ENCODE measurements at places on chromosomes 3 and 15. TPM values are rescaled to one million over a fixed set of nuclear protein-coding genes. Genes with fewer than 3 reads are reported as not detected.

GRCh38 chr3:55755516-55756205, 268.6 kb upstream of the WNT5A start:
- no peak overlapping the region for H3K4me3 ChIP-seq
- H3K4me1 ChIP-seq: peaks cover 13% of the 10 kb centered on the region
- no peak for DNase-seq
- no peak overlapping the region for H3K27ac ChIP-seq

Gene GNAT1
- not detected for total RNA-seq

- no peaks in the 10 kb centered on the region for H3K36me3 ChIP-seq
- H3K27me3 ChIP-seq: no peaks in the 10 kb centered on the region
- no peak overlapping the region for H3K4me3 ChIP-seq
Observed at GRCh38 chr3:6179761-6180160, 681.2 kb upstream of the GRM7 start.

GRCh38 chr3:30847592-30847991, 46.9 kb downstream of the GADL1 start:
- no peaks in the 10 kb centered on the region for H3K27me3 ChIP-seq
- H3K4me1 ChIP-seq: no peaks in the 10 kb centered on the region
- no peak overlapping the region for H3K27ac ChIP-seq
- H3K4me3 ChIP-seq: no peak overlapping the region
- H3K36me3 ChIP-seq: no peaks in the 10 kb centered on the region

Gene CCDC50
- 59.3 TPM for total RNA-seq

- no peaks in the 10 kb centered on the region for H3K27me3 ChIP-seq
- H3K4me3 ChIP-seq: no peak overlapping the region
- H3K4me1 ChIP-seq: no peaks in the 10 kb centered on the region
- H3K36me3 ChIP-seq: peaks cover 10% of the 10 kb centered on the region
- H3K27ac ChIP-seq: no peak overlapping the region
- DNase-seq: no peak
Observed at GRCh38 chr3:94127115-94127514, 64.3 kb downstream of the NSUN3 start.

GRCh38 chr3:180466401-180467011, 135.5 kb upstream of the TTC14 start:
- H3K4me1 ChIP-seq: no peaks in the 10 kb centered on the region
- H3K36me3 ChIP-seq: no peaks in the 10 kb centered on the region
- no peak overlapping the region for H3K4me3 ChIP-seq
- no peaks in the 10 kb centered on the region for H3K27me3 ChIP-seq
- H3K27ac ChIP-seq: no peak overlapping the region

Gene HGD
- 1.8 TPM for total RNA-seq

Gene DYNLT2B
- total RNA-seq: 34.5 TPM

Gene HESX1
- total RNA-seq: 1.2 TPM

- no peak overlapping the region for H3K4me3 ChIP-seq
- no peak for DNase-seq
- no peaks in the 10 kb centered on the region for H3K27me3 ChIP-seq
Observed at GRCh38 chr15:88657326-88658069, 18.7 kb downstream of the ISG20 start.

Gene PLSCR1
- total RNA-seq: 98.7 TPM

GRCh38 chr15:37979671-37980409, 45.4 kb downstream of the TMCO5A start:
- no peak overlapping the region for H3K27ac ChIP-seq
- DNase-seq: no peak
- no peak overlapping the region for H3K4me3 ChIP-seq
- no peaks in the 10 kb centered on the region for H3K4me1 ChIP-seq
- no peaks in the 10 kb centered on the region for H3K27me3 ChIP-seq

DNA sequence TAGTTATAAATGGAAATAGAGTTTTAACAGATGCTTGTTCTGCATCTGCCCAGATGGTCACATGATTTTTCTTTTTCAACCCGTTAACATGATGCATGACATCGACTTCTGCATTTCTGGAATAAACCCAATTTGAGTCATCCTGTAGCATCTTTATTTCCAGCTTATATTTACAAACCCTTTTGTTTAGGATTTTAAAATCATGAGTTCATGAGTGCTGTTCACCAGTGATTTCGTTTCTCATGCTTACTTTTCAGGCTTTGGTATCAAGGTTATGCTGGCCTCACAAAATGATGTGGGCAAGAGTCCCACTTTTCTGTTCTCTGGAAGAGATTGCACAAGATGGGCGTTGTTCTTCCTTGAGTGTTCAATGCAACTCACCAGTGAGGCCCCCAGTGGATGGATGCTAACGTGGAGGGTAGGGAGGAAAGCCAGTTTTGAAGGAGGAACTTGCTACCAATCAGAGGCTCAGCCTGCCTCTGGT, 5.2 kb downstream of the HRH1 start:
- H3K4me3 ChIP-seq: no peak overlapping the region
- H3K4me1 ChIP-seq: no peaks in the 10 kb centered on the region
- DNase-seq: no peak
- H3K27ac ChIP-seq: no peak overlapping the region
- H3K27me3 ChIP-seq: peaks cover 6% of the 10 kb centered on the region

GRCh38 chr3:195286115-195286872, 15.3 kb upstream of the XXYLT1 start:
- no peak overlapping the region for H3K27ac ChIP-seq
- no peaks in the 10 kb centered on the region for H3K4me1 ChIP-seq
- no peaks in the 10 kb centered on the region for H3K27me3 ChIP-seq
- H3K4me3 ChIP-seq: no peak overlapping the region
- no peak for DNase-seq
- no peaks in the 10 kb centered on the region for H3K36me3 ChIP-seq

DNA sequence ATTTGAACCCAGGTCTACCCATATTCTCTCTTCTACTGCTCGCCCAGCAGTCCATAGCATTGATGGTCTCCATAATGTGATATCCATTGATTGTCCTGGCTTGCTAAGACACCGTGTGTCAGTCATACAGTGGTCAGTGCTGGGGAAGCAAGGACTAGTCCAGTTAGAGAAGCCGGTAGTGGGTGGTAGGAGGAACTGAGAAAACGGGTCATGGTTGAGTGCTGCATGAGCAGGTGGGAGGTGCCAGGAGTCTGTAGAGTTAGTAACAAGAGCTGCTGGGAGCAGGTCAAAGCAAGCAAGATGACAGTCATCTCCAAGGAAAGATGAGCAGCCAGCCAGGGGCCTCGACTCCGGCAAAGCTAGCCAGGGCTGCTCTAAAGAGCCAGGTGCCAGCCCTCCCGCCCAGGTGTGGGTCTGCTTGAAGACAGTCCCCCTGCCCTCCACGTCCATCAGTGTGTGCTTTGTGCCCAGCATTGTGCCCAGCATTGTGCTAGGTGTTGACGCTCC, 29.5 kb upstream of the USP3 start:
- peaks cover 14% of the 10 kb centered on the region for H3K4me1 ChIP-seq
- no peaks in the 10 kb centered on the region for H3K27me3 ChIP-seq
- no peak overlapping the region for H3K4me3 ChIP-seq

DNA sequence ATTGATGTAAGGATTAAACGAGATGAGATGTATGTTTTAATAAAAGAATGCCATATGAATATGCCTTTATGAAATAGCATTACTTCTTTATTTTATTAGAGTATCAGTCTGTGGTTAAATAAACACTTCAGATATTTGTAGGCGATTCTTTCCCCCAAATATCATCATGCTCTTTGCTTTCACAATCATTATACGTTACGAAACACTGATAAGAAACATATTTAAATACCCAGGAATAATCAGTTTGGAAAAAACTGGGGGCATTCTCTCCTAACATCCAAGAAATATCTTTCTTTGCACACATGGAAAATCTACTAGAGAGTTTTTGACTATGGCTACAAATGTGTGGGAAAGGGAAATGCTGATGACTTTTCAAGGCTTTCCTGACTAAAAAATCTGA, 4.4 kb upstream of the PLAAT1 start:
- H3K27me3 ChIP-seq: no peaks in the 10 kb centered on the region
- no peak for DNase-seq
- no peaks in the 10 kb centered on the region for H3K4me1 ChIP-seq
- no peaks in the 10 kb centered on the region for H3K36me3 ChIP-seq
- no peak overlapping the region for H3K27ac ChIP-seq

DNA sequence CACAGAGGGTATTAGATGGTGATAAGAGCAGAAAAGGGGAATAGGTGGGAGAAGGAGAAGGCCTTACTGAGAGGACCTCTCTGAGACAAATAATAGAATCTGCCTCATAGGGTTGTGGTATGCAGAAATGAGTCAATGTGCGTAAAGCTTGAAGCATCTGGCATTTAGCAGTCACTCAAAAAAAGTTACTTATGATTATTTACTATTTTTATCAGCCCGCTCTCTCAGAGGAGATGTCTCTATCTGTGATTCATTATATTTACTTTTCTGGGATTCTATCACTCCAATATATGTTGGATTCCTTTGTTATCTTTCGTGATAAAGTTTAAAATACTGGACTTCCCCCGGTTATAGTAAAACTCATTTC, 4.6 kb upstream of the TM4SF1 start:
- DNase-seq: no peak
- no peaks in the 10 kb centered on the region for H3K27me3 ChIP-seq
- H3K36me3 ChIP-seq: no peaks in the 10 kb centered on the region
- H3K27ac ChIP-seq: no peak overlapping the region

- no peak overlapping the region for H3K4me3 ChIP-seq
- no peaks in the 10 kb centered on the region for H3K27me3 ChIP-seq
- peak overlapping the region; percentile 76 for H3K27ac ChIP-seq
- H3K4me1 ChIP-seq: no peaks in the 10 kb centered on the region
- no peaks in the 10 kb centered on the region for H3K36me3 ChIP-seq
- no peak for DNase-seq
Observed at GRCh38 chr3:45065373-45065720, 39.2 kb downstream of the CLEC3B start.

GRCh38 chr3:10810376-10810775, 5.7 kb upstream of the SLC6A11 start:
- H3K27ac ChIP-seq: no peak overlapping the region
- no peaks in the 10 kb centered on the region for H3K36me3 ChIP-seq
- no peak overlapping the region for H3K4me3 ChIP-seq
- peaks cover 10% of the 10 kb centered on the region for H3K27me3 ChIP-seq

DNA sequence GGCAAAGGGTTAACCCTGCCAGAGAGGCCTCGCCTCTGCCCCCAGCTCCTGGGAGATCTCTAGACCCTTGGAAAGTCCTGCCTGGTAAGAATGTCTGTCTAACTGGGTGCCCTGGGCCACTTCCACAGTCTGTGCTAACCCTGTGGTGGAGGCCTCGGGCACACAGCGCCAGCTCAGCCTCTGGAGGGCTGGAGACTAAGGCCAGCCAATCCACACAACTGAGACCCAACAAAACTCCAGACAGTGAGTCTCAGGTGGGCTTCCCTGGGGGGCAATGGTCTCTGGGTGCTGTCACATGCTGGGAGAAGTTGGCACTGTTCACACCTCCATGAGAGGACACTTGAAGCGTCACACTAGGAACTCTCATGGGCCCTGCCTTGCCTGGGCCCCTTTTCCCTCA, 19.5 kb downstream of the ZXDC start:
- no peak overlapping the region for H3K4me3 ChIP-seq
- no peak overlapping the region for H3K27ac ChIP-seq
- peaks cover 11% of the 10 kb centered on the region for H3K4me1 ChIP-seq

DNA sequence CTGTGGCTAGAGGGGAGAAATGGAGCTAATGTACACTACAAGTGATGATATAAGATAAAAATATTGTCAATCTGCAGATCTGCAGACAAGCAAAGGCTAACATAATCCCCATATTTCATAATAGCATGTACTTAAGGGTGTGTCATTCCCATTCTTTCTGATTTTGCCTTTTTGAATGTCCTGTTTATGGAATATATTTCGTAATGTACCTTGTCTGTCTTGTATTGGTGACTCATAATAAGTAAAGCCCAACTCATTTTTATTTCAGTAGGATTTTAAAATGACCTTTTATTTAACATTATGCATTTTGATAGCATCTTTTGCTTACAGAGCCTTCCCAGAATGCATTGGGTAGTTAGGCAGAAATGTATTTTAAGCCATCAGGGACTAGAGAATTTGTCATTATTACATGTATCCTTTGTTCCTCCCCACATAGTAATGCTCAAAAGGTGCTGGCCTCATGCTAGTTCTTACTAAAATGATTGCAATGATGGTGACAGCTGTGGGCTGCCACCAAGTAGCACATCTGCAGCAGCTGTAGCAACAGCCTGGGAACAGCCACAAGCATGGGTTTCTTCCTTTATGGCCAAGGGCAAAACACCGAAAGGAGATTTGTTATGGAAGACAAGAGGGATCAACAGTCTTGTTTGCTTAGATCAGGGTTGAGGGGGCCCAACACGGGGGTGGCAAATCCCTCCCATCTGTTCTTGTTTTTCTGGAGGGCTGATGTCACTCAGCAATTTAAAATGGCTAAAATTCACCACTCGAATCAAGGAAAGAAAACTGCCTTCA, 188.5 kb downstream of the CADPS start:
- H3K27me3 ChIP-seq: no peaks in the 10 kb centered on the region
- no peak overlapping the region for H3K27ac ChIP-seq
- no peak overlapping the region for H3K4me3 ChIP-seq
- no peaks in the 10 kb centered on the region for H3K36me3 ChIP-seq
- DNase-seq: no peak

GRCh38 chr3:187777331-187777941, 32.2 kb upstream of the BCL6 start:
- no peak for DNase-seq
- H3K4me1 ChIP-seq: no peaks in the 10 kb centered on the region
- H3K27ac ChIP-seq: no peak overlapping the region
- H3K27me3 ChIP-seq: no peaks in the 10 kb centered on the region
- no peak overlapping the region for H3K4me3 ChIP-seq

Gene ANKRD34C
- 0.14 TPM for total RNA-seq

DNA sequence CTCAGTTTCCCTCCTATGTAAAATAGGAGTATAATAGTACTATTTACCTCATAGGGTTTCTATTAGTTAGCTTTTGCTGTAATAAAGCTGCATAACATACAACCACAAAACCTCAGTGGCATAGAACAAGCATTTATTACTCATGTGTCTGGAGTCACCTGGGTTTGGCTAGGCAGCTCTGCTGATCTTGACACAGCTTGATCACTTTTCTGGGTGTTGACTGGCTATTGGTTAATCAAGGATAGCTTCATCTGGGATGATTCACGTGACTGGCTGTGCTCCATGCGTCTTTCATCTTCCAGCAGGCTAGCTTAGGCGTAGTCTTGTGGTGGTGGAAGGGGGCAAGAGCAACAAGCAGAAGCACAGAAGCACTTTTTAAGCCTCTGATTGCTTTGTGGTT, 112.6 kb downstream of the SQOR start:
- H3K27me3 ChIP-seq: no peaks in the 10 kb centered on the region
- no peaks in the 10 kb centered on the region for H3K36me3 ChIP-seq
- no peaks in the 10 kb centered on the region for H3K4me1 ChIP-seq
- no peak overlapping the region for H3K27ac ChIP-seq

Gene FEZF2
- total RNA-seq: not detected

GRCh38 chr3:66082679-66083078, 44.0 kb upstream of the MAGI1 start:
- no peaks in the 10 kb centered on the region for H3K27me3 ChIP-seq
- H3K4me1 ChIP-seq: no peaks in the 10 kb centered on the region
- no peak overlapping the region for H3K27ac ChIP-seq
- H3K4me3 ChIP-seq: no peak overlapping the region

DNA sequence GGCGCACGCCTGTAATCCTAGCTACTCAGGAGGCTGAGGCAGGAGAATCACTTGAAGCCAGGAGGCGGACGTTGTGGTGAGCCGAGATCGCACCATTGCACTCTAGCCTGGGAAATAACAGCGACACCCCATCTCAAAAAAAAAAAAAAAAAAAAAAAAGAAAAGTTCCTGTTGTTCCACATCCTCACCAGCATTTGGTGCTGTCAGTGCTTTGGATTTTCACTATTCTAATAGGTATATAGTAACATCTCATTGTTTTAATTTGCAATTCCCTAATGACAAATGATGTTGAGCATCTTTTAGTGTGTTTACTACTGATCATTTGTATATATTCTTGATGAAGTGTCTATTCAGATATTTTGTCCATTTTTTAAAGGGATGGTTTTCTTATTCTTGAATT, 24.6 kb downstream of the UBR1 start:
- DNase-seq: no peak
- no peaks in the 10 kb centered on the region for H3K27me3 ChIP-seq
- H3K4me3 ChIP-seq: no peak overlapping the region
- H3K4me1 ChIP-seq: peaks cover 12% of the 10 kb centered on the region

Data from adrenal gland (tissue), 19 donors.